ENCODE measurements at places on chromosomes 11 and 22.

- DNase-seq, result no peak
Observed at GRCh38 chr22:40417881-40418280, 47.5 kb downstream of the SGSM3 start.

DNA sequence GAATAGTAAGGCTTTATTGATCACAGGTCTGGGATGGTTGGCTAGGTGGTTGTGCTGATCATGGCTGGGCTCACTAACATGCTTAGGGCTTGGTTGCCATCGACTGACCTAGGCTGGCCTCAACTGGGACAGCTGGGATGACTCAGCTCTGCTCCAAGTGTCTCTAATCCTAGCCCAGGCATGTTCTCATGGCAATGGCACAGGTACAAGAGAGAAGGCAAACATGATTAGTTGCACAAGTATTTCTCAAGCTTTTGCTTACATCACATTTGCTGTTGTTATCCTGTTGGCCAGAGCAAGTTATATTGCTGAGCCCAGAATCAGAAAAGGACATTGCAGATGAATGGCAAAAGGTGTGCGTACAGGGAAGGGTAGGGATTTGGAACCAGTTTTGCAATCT is 68.5 kb upstream of the SLC35C1 start:
- DNase-seq, result no peak

DNA sequence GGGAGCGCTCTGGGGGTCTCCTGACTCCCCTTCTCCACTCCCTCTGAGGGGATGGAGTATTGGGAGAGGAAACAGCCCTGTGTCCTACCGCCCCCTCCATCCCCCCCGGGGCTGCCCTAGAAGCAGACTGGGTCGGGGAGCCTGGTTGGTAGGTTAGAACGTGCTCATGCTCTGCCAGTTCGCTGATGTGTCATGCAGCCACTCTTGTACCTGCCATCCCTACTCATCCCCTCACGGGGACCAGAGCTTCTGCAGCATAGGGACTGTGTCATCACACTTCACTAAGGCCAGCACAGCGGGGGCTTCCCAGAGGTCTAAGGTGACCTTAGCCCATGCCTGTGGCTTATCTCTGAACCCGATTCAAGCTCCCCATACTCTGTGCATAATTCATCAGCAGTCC is 4.7 kb downstream of the KCNJ1 start:
- no peak for DNase-seq

- DNase-seq, result no peak
Observed at GRCh38 chr11:690738-691633, 4.0 kb downstream of the DEAF1 start.

DNA sequence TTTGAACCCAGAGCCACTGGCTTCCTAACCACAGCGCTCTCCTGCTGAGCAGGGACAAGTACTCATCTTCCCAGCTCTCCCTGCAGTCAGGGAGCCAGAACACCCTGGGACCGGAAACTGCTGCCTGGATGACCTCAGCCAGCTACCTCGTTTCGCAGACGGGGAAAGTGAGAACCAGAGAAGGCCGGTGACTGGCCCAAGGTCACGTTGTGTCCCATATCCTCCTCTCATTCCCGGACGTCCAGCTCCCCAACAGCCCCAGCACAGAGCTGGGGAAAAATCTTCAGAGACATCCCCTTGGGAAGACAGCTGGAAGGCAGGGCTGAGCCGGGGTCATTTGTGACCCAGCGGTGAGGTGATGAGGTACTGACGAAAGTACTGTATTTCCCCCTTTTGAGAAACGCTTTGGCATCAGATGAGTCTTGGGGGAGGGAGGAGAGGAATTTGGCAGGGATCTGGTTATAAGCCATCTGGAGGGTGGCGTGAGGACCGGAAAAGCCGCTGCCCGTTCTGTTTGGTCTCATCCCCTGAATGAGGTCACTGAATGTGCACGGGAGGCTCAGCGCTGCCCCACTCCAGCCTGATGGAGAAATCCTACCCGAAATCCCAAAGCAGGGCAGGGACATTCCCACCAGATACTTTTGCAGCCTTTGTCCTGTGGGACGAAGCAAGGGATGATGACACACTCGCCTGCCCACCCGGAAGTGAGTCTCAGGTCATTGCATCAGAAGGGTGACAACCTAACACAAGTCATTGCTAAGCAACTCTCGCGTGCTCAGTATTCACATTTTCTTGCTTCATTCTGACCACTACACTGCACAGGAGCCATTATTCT is 41.1 kb downstream of the LIF start:
- no peak for DNase-seq

DNA sequence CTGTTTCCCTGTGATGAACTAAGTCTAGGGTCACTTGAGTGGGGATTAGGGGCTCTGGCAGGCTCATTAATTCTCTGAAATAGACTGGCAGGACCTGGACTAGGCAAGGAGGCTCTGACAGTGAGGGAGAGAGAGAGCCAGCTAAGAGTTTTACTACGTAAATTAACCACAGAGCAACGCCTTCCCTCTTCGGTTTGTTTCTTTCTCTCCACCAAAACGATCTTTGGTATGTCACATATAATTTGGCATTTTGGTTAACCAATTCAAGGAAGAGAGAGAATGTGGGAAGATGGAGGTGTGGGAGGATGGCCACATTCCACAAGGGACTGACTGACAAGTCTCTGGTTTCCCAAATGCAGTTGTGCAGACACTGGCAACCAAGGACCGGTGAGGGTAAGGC is 27.9 kb downstream of the ATG16L2 start:
- no peak for DNase-seq

- DNase-seq, result no peak
Observed at GRCh38 chr22:46671824-46672432, 51.7 kb downstream of the GRAMD4 start.

DNA sequence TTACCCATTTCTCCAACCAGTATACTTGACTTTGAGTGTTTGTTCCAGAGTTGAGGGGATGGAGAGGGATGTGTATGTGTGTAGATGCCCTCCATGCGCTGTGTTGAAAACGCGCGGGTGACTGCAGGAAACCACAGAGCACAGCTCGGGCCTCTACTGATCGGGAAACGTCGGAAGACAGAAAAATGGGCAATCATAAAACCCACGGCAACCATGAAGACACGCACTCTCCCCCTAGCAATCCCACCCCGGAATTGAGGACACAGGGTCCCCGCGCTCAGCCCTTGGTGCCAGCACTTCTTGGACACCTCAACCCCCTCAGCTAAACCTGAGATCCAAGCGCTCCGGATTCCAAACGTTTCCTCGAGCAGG is 251 bp upstream of the UQCC3 start:
- no peak for DNase-seq

GRCh38 chr11:40185793-40186192 is 1273.7 kb downstream of the LRRC4C start:
- DNase-seq, result no peak

- DNase-seq, result no peak
Observed at GRCh38 chr11:113193946-113194345, 120.4 kb upstream of the TTC12 start.

DNA sequence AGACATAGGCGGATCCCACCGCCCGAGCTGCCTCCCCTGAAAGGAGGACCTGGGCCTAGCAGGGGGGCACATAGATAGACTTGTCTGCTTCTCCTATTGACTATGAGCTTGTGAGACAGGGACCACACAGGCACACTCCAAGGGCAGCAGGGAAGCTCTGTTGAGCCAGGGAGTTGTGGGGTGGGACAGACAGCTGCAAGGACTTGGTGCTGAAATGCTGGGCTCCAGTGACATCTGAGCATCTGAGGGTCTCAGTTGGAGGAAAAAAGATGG is 53.4 kb upstream of the ANO1 start:
- no peak for DNase-seq

DNA sequence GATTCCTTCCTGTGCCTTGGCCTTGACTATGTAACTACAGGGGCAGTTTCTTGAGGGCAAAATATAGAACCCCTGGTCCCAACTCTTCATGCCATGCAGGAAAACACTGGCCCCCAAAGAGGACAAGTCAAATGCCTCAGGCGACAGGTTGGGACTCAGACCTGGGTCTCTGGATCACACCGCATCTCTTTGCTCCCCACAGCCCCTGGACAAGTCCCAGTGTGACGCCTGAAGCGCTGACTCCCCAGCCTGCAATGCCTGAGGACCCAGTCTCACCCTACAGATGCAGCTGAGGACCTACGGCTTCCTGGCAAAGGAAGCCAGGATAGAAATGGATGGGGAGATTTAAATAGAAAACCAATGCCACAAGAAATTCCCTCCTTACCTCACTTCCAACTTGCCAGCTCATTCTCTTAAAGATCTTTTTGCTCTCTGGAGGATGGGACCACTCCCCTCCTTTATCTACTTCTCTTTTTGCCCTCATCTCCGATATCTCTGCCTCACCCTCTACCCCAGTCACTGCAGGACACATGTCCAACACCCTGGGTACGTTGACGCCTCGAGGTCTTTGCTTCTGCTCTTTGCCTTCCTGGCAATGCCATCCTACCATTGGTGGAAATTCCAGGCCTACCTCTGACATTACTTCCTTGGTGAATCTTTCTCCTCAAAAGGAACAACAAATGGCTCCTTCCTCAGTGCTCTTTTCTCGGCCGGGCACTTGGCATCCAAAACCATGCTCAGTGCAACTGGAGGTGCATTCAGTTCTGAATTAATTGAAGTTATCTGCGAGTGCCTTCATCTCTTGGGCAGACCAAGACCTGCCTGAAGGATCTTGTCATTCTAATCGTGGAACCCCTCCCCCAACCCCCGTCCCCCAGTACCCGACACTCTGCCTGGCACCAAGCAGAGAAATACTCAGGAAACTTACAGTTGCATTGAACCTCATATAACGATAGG is 2.0 kb upstream of the PRDM11 start:
- no peak for DNase-seq

DNA sequence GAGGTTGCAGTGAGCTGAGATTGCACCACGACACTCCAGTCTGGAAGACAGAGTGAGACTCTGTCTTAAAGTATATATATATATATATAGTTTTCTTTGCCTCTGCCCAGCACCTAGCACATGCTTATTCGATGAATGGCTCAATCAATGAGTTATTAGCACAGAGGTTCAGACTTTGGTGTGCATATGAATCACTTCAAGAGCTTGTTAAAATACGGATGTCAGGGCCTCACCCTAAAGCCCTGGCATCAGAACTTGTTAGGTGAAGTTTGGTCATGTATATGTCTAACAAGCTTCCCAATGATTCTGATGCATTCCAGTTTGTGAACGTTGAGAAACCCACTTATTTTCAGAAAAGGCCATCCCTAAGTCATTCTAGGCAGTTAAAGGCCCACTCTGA is 21.8 kb upstream of the TMEM86A start:
- no peak for DNase-seq

DNA sequence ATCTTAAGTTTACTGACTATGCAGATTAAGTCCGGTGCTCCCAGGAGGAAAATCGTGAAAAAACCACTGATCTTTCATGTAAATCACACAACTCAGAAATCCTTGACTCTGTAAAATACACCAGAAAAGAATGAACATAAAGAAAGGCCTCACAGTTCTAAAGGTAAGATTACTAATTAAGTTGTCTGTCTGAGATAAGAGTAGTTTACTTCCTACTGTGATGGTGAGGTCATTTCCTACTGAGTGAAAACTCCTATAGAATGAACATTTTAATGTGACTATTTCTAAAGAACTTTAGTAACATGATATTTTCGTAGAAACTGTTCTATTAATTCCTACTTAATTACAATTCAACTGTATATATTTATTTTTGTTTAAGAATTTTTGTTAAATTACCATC is 774.4 kb upstream of the CHORDC1 start:
- no peak for DNase-seq

DNA sequence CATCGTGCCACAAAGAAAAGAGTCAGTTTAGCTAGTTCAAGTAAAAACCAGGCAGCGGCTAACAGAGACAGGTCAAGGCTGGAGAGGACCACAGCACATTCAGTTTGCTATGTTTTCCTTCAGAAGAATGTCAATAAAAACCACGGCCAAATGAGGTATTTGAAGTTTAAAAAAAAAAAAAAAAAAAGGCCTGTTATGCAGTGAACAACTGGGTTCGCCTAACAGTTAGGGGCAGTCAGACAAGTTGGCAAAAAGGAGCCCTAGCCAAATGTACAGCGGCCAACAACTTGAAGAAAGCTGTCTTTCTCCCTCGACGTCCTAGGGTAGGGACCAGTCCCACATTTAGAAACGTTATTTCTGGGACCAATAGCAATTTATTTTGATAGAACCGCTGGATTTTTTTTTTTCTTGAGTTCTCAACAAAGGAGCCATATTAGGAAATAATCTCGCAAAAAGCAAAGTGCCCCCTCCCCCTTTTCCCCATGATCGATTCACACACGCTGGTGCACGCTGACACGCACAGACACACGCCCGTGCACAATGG is 237.8 kb downstream of the TTC28 start:
- no peak for DNase-seq

DNA sequence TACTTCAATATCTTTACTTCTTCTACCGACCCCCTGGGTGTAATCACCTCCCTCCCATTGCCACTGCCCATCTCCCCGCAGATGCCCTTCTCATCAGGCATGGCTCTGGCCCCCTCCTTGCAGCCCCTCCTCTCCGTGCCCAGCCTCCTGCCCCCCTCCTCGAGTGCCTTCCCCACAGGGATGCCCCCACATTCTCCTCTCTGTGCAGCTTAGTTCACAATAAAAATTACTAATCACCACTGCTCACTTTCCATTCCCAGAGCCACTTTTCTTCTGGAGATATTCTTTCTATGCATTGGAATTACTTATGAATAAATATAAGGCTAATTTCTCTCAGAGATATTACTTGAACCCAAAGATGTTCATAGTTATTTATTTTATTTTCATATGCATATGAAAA is 22.1 kb downstream of the IFITM10 start:
- DNase-seq, result no peak

GRCh38 chr11:86896441-86896841 is 58.8 kb downstream of the FZD4 start:
- DNase-seq, result no peak

All from NCI-H748 treated with DMSO at 0.1 percent for 48 hours (cell line).